Activated effector memory CD4-positive, alpha-beta T cell treated with Interleukin-2 at 50 U/mL for 16 hours (primary cell): ENCODE measurements at places on chromosomes 16 and 17.
A peak's percentile ranks its signal among the peaks of the same experiment; 100 is the strongest.

GRCh38 chr16:4339909-4340308, 11.2 kb downstream of the PAM16 start:
- no peak for DNase-seq

DNA sequence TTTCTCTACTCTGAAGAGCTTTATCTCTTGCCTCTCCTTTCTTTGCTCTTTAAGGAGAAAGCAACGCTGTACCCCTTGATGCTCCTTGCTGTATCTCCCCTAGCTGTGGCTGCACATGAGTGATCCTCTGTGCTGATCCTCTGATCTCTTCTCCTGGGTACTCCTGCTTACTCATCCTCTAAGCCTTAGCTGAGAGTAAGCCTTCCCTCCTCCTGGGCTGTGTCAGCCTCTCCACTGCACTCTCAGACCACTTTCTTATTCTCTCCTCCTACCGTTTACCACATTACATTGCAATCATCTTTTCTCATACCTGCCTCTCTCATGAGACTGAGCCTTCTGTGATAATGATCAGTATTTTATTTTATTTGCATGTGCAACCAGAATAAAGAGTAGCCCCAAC, 25.1 kb downstream of the SOX9 start:
- no peak for DNase-seq

DNA sequence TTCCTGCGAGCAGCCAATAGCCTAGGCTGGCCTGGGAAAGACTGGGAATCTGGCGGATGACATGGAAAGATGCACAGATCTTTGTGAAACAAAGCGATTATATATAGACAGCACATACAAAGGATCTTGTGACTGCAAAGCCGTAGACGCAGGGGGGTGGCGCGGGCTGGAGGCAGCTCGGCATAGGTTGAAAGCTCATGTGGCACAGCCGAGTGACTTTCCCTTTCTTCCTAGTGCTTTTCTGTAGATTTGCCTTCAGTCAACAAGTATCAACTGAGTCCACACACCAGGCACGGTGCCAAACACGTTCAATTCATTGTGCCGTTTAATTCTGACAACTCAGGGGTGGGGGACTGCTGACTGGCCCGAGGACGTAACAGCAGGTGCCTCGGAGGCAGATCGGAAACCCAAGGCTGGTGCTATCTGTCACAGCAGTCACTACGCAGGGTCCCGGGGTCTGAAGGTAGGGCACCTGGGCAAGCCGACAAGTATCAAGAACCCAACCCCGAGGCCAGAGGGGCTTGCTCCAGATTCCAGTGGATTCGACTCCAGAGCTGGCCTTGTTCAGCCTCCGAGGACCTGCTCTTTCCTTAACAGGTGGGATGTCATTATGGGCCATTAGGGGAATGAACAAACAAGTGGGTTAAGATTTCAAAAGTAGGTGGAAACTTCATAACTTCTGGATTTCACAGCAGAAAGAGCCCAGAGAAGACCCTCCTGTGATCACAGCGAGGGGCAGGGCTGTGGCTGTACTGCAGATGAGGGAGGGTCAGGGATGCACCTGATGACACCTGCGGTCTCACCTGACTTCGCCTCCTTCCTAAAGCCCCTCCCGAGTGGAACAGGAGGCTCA, 5.9 kb downstream of the PAM16 start:
- no peak for DNase-seq

- no peak for DNase-seq
These were observed 666.6 kb downstream of the CDH11 start for GRCh38 chr16:64455275-64455674.

GRCh38 chr16:11211061-11211976, 44.7 kb downstream of the SOCS1 start:
- DNase-seq, result no peak

DNA sequence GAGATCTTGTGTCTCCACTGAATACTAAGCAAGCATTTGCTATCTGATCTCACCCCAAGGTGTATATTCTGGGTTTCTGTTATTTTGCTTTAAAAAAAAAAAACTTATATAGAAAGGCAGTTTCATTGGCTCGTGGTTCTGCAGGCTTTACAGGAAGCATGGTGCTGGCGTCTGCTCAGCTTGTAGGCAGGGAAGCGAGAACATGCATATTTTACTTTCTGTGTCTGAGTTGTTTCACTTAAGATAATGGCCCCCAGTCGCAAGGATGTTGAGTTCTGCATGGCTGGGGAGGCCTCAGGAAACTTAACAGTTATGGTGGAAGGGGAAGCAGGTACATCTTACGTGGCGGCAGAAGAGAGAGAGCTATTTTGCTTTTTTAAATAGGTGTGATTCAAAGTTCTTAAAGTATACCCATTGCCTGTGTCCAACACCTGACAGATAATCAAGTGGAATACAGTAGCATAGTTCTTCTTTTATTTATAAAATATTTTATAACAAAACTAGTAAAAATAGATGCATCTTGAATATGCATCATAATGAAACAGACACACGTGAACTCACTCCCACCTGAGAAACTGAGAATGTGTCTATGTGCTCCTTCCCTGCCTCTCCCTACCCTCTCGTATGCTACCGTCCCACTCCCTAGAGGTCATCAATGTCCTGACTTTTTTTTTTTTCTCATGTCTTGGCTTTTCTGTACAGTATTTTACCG, 15.4 kb upstream of the ARHGAP17 start:
- DNase-seq, result no peak

DNA sequence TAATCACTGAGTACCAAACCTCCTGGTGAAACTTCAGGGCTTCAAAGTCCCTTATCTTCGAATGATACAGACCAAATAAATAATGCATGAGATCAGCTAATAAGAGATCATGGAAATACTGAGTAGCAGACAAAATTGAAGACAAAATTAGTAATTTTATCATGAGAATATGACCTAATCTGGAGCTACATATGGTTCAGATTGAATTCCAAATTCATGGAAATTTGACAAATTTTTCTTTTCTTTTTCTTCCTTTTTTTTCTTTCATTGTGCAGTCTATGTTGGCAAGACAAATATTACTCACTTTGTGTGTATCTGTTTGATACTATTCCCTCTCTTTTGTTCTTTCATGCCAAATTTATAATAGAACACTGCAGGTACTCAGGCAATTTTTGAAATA, 218.1 kb upstream of the KCNJ16 start:
- no peak for DNase-seq

DNA sequence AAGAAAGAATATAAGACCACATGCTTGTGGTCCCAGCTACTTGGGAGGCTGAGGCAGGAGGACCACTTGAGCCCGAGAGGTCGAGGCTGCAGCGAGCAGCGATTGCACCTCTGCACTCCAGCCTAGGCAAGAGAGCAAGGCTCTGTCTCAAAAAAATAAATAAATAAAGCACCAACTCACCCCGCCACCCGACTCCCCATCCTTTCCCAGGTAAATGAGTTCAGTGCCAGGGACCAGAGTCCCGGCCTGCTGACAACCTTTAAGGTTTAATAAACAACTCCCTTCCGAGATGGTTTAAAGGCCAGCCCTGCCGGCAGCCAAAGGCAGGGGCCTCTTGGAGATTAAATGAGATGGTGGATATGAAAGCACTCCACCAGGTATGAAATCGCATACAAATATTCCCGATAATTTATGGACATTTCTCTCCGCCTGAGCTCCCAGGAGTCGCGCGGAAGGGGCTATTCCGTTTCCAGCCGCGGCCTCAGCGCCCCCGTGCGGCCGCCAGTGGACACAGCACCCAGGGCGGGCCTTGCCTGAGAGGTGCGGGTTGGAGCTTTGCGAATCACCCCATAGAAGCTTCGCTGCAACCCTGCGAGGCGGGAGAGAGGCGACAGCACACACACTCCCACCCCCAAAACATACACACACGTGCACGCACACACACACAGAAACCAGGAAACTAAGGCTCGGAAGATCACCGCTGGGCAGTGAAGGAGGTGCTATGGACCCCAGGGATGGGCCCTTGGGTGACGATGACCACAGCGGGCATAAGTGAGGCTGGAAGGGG, 4.0 kb upstream of the RPL38 start:
- DNase-seq, result peak; percentile 52

GRCh38 chr16:73371584-73372319, 323.8 kb upstream of the ZFHX3 start:
- no peak for DNase-seq

GRCh38 chr16:30458561-30459394, 13.1 kb upstream of the SEPHS2 start:
- peak; percentile 84 for DNase-seq

DNA sequence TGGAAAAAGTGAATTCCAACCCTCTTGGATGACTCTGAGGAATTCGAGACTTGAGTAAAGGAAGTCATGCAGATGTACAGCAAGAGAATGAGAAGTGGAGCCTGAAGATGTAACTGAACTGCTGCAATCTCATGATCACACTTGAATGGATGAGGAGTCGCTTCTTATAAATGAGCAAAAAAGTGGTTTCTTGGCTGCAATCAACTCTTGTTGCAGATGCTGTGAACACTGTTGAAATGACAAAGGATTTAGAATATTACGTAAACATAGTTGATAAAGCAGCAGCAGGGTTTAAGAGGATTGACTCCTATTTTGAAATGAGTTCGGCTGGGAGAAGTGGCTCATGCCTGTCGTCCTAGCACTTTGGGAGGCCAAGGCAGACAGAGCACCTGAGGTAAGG, 25.5 kb downstream of the ASPA start:
- no peak for DNase-seq

DNA sequence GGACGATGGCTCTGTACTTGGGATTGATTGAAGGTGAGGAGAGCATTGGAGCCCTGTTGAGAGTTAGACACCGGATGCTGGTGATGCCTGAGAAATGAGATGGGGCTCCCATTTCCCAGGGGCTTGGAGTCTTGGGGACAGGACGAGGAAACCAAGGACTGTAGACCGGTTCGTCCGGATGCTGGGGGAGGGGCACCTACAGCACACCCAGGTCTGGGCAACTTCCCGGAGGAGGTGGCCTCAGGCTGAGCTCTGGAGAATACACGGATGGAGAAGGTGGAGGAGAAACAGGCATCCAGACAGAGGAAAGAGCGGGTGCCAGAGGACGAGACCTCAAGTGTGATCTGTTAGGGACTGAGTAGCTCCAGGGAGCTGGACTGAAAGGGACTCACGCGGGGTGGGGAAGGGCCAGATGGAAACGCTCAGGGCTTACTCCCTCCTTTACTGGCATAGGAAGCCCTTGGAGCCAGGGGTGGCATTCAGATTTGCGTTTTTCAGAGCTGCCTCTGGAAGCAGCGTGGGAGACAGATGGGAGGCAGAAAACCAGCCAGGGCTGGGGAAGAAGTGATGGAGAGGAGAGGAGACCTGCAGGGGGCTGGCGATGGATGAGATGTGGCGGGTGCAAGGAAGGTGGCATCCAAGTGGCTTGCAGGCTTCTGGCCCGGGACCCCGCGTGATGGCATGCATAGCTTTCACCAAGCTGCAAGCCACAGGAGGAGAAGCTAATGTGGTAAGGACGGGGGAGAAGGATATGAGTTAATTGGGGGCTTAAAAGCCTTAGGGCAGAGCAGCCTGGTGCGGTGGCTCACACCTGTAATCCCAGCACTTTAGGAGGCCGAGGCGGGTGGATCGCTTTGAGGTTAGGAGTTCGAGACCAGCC, 8.3 kb downstream of the C1QTNF1 start:
- DNase-seq, result no peak

- DNase-seq, result no peak
These were observed 2.3 kb upstream of the DPH1 start for GRCh38 chr17:2027528-2028233.

GRCh38 chr17:80803451-80804428, 187.9 kb upstream of the CHMP6 start:
- DNase-seq, result no peak

DNA sequence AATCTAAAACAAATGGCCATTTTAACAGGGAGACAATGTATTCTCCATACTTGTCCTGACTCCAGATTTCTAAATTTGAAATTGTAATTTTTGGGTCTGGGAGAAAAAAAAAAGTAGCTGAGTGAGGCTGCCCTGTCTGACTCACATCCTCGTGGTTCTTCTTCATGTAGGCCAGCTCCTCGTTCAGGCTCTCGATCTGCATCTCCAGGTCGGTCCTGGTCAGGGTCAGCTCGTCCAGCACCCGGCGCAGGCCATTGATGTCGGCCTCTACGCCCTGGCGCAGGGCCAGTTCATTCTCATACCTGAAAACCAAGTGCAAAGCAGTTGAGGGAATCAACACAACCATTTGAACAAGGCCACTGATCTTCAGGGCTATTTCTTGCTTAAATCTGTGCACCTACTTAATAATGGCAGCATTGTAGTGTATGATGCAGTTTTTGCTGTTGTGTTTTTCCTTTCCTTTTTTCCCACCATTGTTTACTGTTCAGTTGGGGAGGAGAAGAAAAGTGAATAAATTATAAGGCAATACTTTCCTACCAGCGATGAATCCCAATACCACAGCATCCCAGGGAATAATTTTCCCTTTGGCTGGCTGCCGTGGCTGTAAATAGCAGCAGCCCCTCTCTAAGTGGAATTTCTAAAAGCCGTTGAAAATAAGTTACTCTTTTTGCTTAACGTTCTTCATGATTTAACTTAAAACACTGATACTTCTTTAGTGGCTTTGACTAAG, 2.2 kb downstream of the KRT12 start:
- no peak for DNase-seq

DNA sequence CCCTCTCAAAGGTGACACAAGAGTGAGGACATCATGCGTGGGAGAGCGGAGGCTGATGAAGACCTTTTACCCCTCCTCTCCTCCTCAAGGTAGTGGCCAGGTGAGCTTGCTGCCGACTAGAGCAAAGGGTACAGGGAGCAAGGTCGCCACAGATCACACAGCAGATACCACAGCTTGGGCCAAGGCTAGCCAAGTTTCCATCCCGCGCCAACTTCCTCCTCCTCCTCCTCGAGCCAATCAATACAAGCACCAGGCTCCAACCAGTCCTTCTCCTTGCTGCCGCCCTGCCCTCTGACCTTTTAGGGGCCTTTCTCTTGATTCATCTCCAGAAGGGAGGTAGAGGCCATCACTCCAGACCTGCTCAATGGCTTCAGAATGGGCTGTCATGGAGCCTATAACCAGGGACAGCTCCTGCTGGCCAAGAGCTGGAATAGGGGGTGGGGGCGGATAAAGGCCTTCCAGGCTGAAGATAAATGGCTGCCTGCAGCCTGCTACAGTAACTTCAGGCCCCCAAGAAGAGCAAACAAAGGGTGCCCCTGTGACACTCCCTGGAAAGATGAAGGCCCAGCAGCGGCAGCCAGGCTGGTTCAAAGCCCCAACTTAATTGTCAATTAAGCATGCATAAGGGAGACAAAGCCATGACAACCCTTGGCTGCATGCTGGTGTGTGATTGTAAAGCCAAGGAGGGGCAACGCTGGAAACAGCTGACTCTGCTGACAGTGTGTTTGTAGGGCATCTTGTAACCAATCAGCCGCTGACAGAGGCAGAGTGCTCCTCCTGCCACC, 17.8 kb downstream of the HNF1B start:
- DNase-seq, result no peak

- no peak for DNase-seq
These were observed 14.7 kb upstream of the SLX4 start for GRCh38 chr16:3625911-3626732.

- no peak for DNase-seq
These were observed 3.9 kb downstream of the PLXDC1 start for GRCh38 chr17:39147221-39148185.

GRCh38 chr17:12644623-12645022, 21.1 kb upstream of the MYOCD start:
- no peak for DNase-seq

GRCh38 chr16:1732071-1732470, 26.1 kb downstream of the MAPK8IP3 start:
- no peak for DNase-seq
